Gastrocnemius medialis (tissue), 4 donors: ENCODE measurements at places on chromosomes 16 and 17.

DNA sequence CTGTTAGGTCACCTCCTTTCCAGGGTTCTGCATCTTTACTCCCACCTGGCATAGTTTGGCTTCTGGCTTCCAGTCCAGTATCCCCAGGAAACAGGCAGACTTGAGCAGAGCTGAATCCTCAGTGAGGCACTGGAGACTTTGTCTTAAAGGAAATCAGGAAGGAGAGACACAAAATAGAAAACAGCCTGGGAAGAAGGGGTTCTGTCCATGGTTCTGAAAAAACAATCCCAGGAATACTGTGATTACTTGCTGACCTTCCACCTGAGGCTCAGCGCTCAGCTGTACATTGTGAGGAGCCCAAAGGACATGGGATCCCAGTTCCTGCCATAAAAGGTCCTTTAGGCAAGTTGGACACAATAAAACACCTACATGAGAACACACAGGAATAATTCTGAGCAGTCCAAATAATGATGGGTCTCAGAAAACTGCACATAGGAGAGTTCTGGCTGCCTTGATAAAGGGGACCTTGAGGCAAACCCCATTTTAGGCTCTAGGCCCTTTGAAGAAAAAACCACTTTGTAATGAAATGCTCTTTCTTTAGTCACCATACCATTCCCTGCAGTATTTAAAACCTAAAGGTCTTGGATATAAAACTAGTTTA, 81.4 kb upstream of the CRHR1 start:
- DNase-seq = no peak

- peak; percentile 81 for DNase-seq
Observed at GRCh38 chr16:69481901-69482341, 57.5 kb downstream of the CYB5B start.

DNA sequence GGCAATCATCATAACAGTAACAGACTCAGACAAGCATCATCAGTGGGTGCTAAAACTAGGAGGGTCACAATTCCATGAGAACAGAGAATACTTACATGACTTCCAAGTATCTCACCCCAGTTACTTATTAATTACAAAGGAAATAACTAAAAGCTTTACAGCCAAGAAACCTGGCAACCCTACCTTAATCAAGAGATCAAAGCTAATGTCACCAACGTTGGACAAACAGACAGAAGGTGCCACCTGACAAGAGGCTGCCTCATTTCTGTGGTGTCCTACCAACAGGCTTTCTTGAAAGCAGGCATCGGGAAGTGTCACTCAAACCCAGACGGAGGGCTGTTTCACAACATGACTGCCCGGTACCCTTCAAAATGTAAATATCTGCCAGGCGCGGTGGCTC, 84.6 kb downstream of the RMI2 start:
- DNase-seq = no peak

DNA sequence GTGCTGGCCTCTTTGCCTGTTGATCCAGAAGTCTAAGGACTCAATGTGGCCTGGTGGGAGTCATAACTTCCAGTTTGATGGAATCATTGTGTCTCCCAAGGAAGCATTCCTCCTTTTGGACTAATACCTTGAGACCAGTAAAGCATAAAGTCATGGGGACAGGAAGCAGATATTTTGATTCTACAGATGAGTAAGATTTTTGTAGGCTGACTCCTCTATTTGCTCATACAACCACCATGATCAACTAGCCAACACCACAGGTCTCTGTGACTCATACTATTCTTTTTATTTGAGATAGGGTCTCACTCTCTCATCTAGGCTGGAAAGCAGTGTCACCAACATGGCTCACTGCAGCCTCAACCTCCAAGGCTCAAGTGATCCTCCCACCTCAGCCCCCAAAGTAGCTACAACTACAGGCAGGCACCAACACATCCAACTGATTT, 6.2 kb downstream of the MT2A start:
- no peak for DNase-seq

GRCh38 chr17:41251261-41251660, 1.8 kb downstream of the KRTAP9-4 start:
- DNase-seq = no peak

DNA sequence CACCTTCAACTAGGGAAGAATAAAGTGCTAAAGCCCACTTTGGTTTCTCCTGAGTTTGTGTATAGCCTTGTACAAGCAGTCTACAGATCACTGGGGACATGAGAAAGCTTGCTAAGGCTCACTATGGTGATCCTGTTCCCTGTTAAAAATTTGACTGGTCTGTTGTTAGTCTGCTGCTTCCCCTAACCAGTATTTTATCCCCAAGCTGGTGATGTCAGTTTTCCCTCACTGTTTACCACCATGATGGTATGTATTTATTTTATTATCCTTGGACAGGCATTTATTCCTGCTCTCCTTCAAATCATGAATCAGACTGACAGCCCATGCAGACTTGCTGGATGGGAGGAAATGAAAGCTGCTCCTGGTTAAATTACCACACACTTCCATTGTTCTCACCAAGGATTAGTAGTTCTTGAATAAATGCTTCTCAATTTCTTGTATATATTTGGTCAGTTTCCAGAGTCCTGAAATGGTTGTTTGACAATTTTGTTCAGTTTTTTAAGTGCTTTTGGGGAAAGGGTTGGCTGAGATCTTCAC, 99.6 kb downstream of the CA4 start:
- DNase-seq = no peak

DNA sequence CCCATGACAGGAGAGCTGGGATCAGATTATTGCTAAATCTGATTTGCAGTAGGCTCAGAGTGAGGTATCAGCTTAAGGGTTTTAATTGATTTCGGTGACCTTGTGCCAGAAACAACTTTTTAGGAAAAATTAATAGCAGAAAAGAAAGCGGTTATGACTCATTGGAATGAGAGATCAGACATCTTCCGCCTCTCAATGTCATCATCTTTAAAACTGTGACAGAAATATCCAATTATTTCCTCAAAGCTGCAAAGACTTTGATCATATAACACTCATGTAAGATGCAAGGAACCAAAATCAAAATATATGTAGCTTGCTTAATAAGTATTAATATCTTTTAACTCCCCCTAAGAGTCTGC, 190.1 kb upstream of the FOXF1 start:
- no peak for DNase-seq

- DNase-seq = no peak
Observed at GRCh38 chr17:58382872-58383242, 30.9 kb upstream of the SUPT4H1 start.
